Mesenteric fat pad (tissue), 1 donor: ENCODE measurements at places on chromosomes 6 and 20. TPM values are rescaled to one million over a fixed set of nuclear protein-coding genes. Genes with fewer than 3 reads are reported as not detected.

Gene MOXD1
- 2.2 TPM for total RNA-seq

Gene BNIP5
- total RNA-seq = not detected

Gene OPRL1
- 1.3 TPM for total RNA-seq

Gene BPIFB1
- not detected for total RNA-seq

Gene FAM209B
- total RNA-seq = 0.51 TPM

Gene APMAP
- 166 TPM for total RNA-seq

Gene MCHR2
- not detected for total RNA-seq

Gene FNDC11
- total RNA-seq = 0.13 TPM

Gene BEND6
- total RNA-seq = 0.90 TPM
